CD4-positive, alpha-beta T cell treated with Interleukin-21 for 1 hour (primary cell): ENCODE measurements at places on chromosomes 5 and 9.

GRCh38 chr9:110555551-110556331, 23.8 kb downstream of the SVEP1 start:
- no peak for DNase-seq

DNA sequence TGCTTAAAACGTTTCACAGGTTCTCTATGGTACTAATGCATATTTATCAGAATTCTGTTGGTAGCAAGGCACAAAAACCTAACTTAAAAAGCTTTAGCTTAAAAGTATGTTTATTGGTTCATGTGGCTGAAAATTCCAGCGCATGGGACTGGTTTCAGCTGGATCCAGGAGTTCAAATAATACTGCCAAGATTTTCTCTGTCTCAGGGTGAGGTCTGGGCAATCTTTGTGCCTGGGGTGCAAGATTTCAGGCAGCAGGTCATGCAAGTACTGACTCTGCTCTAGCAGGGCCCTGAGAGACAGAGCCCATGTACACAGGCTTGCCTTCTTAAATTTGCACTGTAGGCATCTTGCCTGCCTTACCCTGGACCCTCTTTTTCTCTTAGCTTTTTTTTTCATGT, 134.2 kb upstream of the GAS1 start:
- DNase-seq, result no peak

DNA sequence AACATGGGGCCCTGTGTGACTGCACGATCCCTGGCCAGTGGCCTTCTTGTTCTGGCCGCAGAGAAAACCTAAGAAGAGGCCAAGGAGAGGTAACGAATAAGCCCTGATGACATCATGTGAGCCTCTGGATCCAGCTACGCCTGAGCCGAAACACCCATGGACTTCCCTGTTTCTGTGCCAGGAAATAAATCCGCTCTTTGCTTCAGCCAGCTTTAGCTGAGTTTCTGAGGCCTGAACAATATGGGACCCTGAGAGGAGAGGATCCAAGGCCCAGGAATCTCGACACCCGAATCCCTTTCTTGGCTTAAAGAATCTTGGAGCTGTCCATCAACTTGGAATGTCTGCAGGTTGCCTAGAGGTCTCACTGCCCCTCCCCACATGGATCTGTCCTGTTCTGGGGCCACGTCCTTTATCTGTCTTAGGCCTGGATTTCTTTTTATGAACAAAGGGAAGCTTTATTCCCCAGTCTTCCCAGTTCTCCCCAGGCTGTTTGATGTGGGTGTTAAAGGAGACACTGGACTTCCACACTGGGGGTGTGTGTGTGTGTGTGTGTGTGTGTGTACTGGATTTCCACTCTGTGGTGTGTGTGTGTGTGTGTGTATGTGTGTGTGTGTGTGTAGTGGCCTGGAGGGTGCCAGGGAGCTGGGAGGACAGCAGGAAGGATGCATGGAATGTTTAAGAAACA, 13.7 kb downstream of the IER5L start:
- DNase-seq, result no peak

DNA sequence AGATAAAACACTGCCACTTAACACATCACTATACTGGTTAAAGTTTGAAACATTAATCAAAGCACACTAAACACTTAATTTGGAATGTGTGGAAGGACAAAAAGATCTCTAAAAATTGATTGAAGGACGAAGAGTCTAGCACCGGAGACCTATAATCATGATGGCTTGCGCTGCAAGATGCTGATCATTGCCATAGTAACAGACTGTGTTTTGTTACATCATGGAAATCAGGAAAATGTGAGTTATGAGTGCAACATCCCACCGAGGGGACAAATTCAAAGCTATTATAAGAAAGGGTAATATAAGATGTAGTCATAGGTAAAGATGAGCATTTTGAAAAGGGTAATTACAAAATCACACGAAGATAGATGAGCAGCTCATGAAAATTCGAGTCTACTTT, 278.8 kb upstream of the CTNND2 start:
- no peak for DNase-seq

- DNase-seq, result no peak
These were observed 14.7 kb downstream of the RFK start for GRCh38 chr9:76379494-76379893.

DNA sequence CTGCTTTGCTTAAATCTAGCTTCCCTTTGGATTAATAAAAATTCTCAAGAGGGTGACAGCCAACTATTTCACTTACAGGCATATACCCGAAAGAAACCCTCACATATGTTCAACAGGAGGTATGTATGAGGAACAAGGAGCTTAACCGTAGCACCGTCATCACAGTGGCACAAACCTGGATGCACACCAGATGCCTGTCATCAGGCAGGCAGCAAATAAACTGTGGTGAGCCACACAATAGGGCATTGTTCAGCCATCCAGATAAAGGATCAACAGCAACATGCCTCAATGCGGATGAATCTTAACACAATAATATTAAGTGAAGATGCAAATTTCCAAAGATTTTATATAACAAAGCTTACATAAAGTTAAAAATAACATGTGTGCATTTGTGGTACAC, 5.5 kb upstream of the TNFSF15 start:
- no peak for DNase-seq
